ENCODE measurements at places on chromosomes 12 and 14.

GRCh38 chr12:27123642-27124041 is 41.3 kb upstream of the C12orf71 start:
- no peak for DNase-seq

DNA sequence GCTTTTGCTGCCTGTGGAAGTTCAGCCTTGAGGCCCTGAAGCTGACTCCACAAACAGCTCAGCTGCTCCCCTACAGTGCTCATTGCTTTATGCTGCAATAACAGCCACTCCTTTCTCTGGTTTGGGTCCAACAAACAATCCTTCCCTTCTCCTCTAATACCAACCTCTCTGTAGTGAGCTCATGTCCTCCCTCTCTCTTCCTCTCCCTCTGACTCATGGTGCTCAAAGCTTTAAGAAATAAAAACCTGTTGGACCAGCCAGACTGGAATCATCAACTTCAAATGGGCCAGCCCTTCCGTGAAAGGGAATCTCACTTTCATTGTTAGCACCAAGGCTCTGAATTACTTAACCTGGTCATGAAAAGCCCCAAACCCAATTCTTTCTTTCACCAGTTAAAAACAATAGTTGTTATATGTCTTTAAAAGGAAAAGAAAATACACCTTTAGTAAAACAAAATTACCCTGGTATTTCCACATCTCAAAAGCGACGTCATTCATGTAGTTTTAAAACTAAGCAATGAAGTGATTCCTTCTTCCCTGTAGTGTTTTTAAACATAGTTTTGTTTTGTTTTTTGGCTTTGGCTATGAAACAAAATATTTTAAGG is 126.4 kb downstream of the DUSP6 start:
- peak; percentile 66 for DNase-seq

GRCh38 chr12:38585086-38585485 is 268.5 kb downstream of the ALG10B start:
- DNase-seq = no peak

DNA sequence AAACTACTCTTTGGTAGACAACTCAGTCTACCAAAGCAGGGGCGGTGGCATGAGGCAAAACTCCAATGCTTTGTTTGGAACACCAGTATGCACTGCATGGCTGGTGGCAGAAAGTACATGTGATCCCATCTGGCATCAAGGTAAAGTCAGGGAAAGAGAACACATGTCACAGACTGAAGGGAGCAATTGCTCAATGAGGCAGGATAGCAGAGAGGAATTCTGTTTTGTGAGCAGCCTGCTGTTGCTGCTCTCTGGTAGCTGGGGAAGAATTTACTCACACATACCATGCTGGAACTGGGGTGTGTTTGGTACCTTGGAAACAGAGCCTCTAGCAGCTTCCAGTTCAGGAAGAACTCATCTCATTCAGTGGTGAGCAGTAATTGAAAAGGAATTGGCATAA is 84.8 kb downstream of the HELB start:
- no peak for DNase-seq

DNA sequence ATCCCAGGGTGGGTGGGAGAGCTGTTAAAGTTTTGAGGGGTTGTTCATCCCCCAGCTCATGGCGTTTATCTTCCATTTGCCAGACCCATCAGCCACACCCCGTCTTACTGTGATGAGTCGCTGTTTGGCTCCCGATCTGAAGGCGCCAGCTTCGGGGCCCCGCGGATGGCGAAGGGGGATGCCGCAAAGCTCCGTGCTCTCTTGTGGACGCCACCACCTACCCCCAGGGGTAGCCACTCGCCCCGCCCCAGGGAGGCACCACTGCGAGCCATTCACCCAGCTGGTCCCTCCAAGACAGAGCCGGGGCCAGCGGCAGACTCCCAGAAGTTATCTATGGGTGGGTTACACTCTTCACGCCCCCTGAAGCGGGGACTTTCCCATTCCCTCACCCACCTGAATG is 5.7 kb downstream of the RITA1 start:
- no peak for DNase-seq

DNA sequence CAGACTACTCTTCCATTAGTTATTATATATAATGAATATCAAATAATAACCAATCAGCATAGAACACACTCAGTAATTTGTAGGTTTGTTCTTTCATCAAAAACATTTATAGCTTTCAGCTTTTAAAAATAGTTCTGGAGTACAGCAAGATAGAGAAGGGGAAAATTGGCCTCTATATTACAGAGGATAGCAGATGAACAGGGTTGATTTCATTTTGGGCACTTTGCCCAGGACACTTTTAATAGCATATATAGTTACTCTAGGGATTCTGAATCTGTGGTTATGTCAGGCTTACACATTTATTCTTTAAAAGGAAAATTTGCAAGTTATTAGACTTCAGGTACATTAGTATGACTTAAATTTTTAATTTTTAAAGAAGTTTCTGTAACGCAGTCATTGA is 52.6 kb downstream of the IFT81 start:
- no peak for DNase-seq

- no peak for DNase-seq
Observed at GRCh38 chr14:59435987-59436386, 29.2 kb downstream of the GPR135 start.

DNA sequence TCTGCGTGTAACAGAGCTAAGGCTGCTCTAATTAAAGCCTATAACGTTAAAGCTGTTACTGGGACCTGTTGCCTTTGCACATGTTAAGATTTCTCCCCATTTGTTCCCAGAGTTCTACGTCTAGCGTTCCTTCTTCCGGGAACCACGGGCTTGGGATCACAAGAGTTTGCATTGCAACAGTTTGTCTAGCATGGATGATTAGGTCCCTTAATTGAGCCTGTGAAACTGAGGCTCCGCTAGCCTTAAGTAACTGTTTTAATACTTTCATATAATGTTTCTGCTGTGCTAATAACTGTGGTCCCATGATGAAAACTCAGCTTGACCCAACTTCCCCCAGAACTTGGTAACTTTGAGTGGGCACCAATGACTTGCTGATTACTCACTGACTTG is 16.7 kb upstream of the LYZ start:
- DNase-seq = no peak

DNA sequence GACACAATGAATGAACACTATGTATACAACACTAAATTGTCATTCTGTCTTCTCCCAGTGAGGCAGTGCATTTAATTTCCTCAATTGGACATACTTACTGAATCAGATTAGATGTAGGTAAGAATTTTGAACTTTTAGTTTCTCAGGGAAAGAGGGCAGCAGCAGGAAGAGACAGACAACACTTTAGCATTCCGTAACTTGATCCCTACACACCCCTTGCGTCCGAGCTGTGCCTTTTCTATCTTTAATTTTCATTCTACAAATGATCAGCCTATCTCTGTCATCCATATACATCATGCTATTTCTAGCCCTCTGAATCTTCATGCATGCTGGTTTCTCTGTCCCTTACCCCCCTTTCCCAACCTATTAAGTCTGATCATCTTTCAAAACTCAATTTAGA is 358.0 kb upstream of the RPL10L start:
- DNase-seq = no peak

GRCh38 chr12:7130701-7131501 is 730 bp downstream of the CLSTN3 start:
- no peak for DNase-seq

- DNase-seq = no peak
Observed at GRCh38 chr14:97052001-97052400, 254.8 kb downstream of the VRK1 start.

DNA sequence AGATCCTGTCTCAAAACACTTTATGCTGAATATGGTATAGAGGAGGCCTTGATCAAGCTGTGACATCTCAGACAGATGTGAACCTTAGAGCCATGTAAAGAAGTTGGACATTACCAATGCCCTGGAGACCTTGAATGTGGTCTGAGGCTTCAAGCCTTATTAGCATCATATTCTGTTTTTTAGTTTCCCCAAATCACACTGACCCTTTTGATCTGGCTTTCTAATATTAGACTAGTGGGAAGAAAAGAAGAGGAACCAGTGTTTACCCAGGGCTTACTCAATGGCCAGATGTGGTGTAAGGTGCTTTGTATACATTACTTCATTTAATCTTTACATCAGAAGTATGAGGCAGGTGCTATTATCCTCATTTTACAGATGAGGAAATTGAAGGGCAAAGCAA is 10.6 kb upstream of the TBPL2 start:
- no peak for DNase-seq

- DNase-seq = no peak
Observed at GRCh38 chr12:56253091-56253490, 5.1 kb downstream of the ANKRD52 start.

DNA sequence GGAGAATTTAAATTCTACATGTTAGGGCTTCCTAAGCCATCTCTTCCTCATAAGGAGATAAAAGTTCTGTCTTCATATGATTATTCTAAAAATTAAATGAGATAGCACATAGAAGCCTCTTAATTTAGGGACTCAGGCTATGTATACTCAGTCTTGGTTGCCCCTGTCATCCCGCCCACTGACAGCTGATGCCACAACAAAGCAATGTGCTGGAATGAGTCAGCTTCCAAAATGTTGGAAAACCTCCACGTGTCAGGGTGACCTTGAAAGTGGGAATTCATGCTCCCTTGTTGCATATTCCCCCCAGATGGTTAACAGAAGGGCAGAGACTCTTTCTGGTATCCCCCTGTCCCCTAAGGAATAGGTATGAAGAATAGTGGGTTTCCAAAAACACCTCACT is 238.0 kb upstream of the DDHD1 start:
- no peak for DNase-seq

- peak; percentile 20 for DNase-seq
Observed at GRCh38 chr14:85175556-85175955, 354.4 kb upstream of the FLRT2 start.

DNA sequence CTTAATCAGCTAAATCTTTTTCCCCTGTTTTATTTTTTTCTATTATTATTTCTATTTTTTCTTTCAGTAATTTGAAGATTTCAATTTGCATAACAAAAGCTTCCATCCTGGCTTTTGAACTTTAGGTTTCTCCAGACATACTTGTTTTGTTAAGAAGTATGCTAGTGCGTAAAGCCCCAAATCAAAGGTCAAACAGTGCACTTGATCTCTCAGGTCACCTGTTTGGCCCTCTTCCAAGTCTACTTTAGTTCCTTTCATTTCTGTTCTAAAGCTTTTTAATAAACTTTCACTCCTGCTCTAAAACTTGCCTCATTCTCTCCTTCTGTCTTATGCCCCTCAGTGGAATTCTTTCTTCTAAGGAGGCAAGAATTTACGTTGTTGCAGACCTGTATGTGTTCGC is 54.6 kb upstream of the ATXN7L3B start:
- no peak for DNase-seq

GRCh38 chr12:103808239-103808880 is 32.7 kb downstream of the NT5DC3 start:
- DNase-seq = no peak

- no peak for DNase-seq
Observed at GRCh38 chr12:32134101-32134888, 27.6 kb downstream of the BICD1 start.

GRCh38 chr12:76878099-76878898 is 520 bp downstream of the CSRP2 start:
- DNase-seq = no peak

DNA sequence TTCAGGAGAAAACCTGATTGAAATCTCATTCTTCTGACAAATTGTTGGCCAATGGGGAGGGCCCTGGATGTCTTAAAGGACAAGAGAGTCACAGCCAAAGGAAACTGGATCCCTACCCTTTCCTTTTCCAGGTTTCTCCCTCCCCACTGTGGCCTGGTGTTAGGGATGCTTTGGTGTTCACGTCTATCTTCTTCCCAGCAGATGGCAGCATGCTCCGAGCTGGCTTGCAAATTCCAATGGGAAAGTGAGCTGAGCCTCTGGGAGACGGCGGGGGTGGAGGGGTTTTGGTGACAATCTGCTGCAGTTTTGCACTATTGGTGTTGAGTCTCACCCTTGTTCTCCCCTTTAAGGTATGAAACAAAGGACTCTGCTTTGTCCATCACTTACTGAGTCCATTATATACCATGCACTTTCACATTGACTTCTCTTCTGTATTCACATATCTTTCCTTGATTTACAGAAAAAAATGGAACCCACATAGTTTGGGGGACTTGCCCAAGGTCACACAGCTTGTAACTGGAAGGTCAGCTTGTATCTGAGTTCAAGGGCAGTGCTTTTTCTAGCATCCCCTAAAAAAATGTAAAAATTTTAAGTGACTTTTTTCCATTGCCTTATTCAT is 39.3 kb downstream of the CCDC177 start:
- peak; percentile 26 for DNase-seq

DNA sequence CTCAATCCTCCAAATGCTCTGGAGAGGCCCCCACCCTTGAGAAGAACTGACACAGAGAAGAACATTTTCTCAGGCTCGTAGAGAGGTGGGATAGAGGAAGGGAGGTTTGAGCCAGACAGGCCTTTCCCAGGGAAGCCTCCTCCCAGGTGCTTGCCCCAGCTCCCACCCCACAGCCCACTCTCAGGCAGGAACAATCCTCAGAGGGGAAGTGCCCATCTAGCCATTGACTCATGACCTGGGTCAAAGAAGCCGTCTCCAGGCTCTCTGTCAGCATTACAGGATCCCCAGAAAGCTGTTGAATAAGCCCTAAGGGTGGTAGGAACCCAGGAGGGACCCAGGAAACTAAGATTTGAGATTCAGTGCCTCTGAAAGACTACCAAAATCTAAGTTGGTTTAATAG is 3.8 kb downstream of the AQP6 start:
- DNase-seq = no peak

DNA sequence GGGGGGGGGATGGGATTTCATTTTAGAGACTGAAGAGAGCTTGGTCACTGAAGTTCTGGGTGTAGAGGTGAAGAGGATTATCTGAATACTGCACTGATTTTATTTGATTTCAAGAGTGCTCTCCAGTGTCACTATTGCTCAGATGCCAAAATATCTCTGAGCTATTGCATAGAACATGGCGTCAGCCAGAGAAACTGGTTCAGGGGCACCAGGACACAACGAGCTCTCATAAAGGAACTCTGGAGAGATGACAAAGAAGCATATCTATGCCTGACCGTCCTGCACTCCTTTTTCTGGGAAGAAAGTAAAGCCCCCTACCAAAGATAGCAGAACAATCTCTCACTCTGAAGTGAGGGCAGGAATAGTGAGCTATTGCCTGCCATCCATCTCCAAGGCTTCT is 2.0 kb downstream of the SLC7A8 start:
- DNase-seq = no peak

- DNase-seq = no peak
Observed at GRCh38 chr14:102125546-102125945, 14.2 kb upstream of the WDR20 start.

- DNase-seq = no peak
Observed at GRCh38 chr14:34436960-34437728, 24.9 kb downstream of the SPTSSA start.

DNA sequence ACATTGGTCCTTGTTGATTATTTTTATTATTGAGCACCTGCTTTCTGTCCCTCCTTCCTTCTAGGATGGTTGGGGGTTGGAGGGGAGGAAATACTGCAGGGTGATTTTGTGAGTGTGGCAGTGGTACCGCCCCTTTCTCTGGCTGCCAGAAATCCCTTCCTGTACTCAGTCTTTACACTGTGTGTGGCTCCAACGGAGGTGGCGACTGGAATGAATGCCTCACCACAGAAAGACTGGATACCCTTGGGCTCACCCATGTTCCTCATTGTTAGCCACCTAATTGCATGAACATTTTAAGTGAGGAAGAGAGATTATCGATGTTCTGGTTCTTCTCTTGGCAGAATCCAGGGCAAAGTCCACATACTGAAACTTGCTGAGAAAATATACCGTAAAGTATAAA is 272.0 kb upstream of the E2F7 start:
- DNase-seq = no peak

- DNase-seq = no peak
Observed at GRCh38 chr14:47619392-47619791, 56.0 kb downstream of the MDGA2 start.
